Fibroblast of skin of abdomen (primary cell): ENCODE measurements at places on chromosomes 3 and 15.
A peak's percentile ranks its signal among the peaks of the same experiment; 100 is the strongest.

DNA sequence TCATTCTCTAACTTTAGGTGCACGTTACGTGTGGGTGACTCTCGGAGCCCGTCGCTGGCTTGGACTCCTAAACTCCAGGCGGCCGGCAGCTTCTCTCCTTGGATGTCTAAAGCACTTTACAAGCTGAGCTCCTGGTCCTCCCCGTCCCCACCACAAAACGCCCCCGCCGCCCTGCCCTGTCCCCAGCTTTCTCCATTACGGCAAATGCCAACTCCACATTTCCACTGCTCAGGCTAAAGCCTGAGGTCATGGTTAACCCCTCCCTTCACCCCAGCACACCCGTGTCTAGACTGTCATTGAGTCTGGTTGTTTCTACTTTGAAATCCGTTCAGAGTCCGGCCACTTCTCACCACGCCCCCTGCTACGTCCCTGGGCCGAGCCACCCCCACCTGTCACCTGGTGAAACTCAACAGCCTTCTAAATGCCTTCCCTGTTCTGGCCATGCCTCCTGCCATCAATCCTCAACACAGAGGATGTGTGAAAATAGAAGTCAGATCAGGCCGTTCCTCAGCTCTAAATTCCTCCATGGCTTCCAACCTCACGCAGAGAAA is 8.1 kb upstream of the PCSK6 start:
- no peak for DNase-seq

GRCh38 chr3:161051856-161052255 is 53.3 kb downstream of the B3GALNT1 start:
- DNase-seq, result no peak

- no peak for DNase-seq
Observed at GRCh38 chr15:82798531-82799166, 7.2 kb downstream of the FSD2 start.

- DNase-seq, result peak; percentile 88
Observed at GRCh38 chr15:57216288-57216687, 160.0 kb upstream of the CGNL1 start.

DNA sequence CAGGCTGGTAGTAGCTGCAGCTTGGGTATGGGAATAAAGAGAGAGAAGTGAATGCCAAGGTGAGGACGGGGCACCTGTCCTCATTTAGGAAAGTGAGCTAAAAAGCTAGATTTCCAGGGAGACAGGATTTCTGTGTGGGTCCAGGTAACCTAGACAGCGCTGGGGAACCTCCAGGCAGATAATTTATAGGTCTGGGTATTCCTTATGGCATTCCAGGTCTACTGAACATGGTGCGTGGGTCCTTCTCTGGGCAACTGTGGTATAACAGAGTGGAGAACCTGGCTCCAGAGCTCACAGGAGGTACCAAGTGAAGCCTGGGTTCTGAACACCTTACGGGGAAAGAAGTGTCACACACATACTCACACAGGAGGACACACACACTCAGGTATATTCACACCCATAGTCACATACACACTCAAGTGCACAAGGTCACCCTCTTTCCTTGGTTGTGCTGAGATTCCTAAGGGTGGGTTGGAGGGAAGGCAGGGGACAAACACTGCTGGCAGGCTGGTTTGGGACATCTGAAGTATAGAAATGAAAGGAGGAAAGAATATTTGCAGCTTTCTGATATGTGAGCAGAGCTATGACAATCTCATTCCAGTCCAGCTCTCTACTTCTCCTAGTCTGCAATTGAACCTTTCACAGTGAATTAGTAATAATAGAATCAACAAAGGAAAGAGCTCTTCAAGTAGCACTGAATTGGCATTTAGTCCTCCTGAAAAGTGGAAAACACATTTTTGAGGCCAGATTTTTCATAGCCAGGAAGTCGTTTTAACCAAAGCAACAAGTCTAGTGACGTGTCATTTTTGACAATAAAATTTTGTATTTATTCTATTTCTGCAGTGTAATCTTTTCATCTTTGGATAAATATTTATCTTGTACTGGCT is 37.4 kb upstream of the ITGA11 start:
- peak; percentile 71 for DNase-seq

DNA sequence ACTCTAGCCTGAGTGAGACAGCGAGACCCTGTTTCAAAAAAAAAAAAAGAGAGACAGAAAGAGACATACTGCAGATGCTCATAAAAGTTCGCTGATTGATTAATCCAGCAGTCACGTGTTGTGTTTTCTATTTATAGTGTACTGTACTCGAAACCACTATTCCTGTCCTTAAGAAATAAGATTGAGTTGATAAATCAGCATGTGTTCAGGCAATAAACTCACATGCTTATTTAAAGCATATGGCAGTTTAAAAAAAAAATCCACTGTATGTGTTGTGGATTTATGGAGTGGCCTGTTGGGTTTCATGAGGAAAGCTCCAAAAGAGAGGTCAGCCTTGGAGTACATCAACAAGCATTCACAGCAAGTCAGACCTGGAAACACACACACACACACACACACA is 17.7 kb downstream of the RPL22L1 start:
- peak; percentile 29 for DNase-seq

DNA sequence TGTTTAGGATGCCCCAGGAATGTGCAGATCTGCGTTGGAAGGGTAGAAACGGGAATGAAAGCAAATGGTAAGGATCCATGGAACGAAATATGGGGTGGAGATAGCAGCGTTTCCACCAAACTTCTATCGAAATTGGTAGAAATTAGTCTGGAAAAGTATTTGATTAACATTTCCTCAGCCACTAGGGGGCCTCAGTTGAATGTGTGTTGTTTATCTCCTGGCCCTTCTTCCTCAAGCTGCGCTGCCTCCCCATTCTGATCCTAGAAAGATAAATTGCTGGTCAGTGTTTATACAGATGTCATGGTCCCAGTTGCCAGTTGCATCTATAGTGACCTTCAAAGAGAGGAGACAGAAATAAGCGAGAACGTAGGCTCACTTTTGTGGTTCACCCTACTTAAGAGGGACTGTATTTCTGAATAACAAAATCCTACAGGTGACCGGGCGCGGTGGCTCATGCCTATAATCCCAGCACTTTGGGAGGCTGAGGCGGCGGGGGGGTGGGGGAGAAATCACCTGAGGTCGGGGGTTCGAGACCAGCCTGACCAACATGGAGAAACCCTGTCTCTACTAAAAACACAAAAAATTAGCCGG is 457.1 kb downstream of the SQOR start:
- DNase-seq, result peak; percentile 34

DNA sequence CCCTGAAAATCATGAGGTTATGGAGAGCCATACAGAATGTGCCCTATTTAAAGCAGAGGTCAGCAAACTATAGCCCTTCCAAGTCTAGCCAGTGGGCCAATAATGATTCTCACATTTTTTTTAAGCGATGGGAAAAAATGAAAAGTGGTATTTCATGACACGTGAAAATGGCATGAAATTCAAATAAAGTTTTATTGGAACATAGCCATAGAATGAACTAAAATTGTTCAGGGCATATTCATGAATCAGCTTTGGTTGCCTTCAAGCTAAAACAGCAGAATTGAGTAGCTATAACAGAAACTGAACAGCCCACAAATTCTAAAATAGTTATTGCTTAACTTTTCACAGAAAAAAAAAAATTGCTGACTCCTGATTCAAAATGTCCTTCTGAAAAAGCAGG is 104.5 kb downstream of the TFG start:
- DNase-seq, result peak; percentile 43

GRCh38 chr3:128281461-128282367 is 128.4 kb downstream of the EEFSEC start:
- DNase-seq, result no peak

GRCh38 chr15:66144978-66145725 is 108.4 kb downstream of the MEGF11 start:
- DNase-seq, result peak; percentile 12

DNA sequence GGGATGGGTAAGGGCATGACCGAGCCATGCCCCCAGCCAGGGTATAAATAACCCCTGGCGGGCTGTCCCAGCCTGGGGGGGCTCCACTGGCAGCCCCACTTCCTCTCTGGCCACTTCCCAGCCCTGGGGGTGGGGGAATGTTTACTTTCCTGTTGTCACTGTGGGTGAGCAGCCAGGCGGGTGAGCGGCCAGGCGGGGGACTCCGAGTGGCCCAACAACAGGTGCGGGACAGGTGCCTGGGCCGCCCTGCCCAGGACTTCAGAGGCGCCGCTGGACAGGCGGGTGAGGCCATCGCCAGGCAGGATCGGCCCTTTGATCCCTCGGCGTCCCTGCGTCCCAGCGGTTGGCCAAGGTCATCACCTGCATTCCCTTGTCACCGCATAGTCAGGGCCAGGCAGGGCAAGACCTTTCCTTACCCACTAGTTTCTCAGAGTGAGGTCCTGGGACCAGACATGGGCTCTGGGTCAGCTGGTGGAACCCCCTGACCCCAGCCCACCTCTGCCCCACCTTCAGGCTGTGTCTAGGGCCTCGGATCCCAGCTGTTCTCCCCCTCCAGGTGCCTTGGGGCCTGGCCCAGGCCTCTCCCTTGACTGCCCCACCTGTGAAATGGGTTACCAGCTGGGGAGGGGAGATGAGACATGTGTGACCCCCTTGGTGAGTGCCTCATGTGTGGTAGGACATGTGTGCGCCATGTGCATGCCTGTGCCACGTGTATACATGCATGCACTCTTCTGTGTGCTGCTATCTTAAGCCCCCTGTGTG is 16.6 kb downstream of the SEMA3F start:
- DNase-seq, result no peak

DNA sequence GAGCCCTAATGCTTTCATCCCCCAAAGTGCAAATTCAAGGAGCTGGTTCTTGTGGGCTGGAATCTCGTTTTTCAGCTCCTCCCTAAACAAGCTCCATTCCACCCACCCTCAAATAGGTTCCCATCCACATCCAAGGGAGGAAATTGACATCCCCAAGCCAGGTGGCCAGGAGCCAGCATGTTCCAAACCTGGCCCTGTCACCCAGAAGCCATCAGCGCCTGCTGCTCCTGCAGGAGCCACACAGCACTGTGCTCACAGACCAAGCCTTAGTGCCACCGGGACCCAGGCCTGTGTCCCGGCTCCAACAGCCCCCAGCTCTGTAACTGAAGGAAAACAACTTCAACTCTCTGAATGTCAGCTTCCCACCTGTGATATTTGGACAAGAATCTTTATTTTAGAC is 263.6 kb downstream of the UACA start:
- no peak for DNase-seq

- no peak for DNase-seq
Observed at GRCh38 chr15:22956257-22956977, 23.8 kb downstream of the CYFIP1 start.

DNA sequence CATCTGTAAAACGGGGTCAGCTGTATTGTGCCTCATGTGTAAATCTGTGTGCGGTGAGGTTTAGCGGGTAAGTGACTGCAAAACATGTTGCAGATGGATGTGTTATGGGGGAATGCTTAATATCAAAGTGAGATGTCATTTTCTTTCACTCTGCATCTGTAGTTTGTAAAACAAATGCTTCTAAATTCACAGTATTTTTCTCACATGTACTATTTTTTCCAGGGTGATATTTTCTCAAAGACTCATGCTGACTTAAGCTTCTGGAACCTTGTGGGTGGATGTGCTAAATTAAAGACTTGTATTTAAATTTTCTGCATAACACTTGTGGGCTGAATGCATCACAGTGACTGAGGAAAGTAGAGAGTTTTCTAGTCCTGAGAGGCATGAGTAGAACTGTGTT is 115.2 kb upstream of the TP63 start:
- peak; percentile 48 for DNase-seq

DNA sequence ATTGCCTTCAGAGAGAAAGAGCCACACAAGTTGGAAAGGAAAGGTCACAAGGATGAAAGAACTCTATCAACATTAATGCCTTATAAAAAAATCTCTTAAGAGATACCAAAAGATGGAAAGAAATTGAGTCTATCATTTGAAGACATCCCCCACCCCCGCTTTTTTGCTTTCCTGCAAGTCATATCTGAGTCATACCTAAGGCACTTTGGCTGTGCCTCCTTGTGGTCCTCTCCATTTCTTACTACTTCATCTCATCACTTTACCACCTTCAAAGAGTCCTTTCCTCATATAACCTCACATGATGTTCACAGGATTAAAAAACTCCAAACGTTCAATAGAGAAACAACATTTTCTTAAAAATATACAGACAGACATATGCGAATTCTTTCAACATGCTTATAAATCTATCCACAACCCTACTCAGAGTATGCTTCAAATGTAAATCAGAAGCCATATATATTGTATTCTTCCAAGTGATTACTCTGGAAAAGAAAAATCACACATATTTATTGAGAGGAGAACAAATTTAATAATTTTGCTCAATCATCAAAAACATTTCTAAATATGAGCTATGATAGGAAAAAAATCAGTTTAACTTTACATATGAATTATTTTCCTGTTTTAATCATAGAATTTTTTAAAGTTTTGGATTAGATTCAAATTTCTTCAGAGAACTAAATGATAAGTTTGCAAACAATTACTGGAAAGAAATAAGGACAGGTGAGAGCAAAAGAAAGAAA is 1003.9 kb upstream of the CFAP20DC start:
- DNase-seq, result peak; percentile 90

DNA sequence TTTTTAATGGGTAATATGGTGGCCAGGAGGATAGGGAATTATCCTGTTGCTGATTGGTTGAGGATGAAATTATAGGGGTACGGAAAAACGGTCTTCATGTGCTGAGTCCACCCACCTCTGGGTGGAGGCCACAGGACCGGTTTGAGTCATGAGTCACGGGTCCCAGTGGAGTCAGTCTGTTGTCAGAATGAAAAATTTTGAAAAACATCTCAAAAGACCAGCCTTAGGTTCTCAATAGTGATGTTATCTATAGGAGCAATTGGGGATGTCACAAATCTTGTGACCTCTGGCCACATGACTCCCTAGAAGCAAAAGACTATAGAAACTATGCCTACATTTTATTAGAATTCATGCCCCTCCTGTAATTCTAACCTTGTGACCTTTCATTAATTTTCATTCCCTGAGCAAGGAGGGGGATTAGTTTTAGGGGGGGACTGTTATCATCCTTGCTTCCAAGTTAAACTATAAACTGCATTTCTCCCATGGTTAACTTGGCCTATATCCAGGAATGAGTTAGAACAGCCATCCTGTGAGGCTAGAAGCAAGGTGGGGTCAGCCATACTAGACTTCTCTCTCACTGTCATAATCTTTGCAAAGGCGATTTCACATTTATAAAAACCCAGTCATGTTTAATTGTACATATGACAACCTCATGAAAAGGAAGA is 101.2 kb downstream of the TCF12 start:
- peak; percentile 5 for DNase-seq

DNA sequence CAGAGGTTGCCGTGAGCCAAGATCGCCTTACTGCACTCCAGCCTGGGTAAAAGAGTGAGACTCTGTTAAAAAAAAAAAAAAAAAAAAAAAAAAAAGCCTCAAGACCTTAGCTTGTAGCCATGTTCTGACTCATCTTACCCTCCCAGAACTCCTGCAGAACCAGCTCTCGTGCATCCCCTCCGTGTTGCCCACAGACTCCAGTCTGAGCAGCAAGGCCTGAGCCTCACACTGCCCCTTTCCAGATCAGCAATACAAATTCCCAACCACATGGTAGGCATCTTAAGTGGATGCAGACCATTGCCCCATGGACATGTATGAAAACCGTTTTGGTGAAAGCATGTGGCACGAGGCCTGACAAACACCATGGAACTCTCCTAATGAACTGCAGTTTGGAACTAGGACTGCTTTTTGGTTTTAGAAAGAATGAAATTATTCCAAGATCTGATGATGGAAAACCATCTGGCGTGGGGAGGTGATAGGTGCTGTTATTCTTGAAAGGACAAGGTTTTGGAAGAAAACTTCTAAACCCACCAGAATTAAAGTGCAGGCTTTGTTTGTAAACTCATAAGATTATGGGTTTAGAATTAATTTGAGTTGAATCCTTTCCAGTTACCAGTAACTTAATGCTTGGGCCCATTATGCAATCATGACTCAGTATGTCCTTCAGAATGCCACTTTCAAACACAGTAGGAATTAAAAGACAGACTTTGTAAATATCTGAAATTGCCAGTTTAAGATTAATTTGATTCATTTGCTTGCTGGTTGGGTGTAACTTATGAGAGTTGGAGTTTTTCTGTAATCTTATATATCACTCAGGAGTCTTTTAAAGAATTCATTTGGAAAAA is 163.7 kb upstream of the LRTM1 start:
- peak; percentile 56 for DNase-seq
